Posterior cingulate gyrus (tissue), 11 donors: ENCODE measurements at places on chromosomes 4 and X.

DNA sequence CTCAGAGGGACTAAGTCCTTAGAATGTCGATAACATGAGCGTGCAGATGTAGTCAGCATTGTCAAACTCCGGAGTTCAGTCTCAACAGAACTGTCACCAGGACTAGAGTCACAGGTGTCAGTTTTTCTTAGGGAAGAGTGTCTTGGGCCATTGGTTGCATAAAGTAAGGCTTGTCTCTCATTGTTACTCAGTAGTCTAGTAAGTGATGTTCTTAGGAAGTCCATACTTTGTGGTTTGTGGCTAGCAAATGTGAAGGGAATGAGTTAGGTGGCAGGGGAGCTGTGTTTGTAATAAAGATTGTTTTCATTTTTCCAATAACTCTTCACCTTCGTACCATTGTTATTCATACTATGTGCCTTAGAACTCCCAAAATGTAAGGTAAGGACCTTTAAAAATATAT, 119.6 kb downstream of the AFF2 start:
- DNase-seq: no peak

DNA sequence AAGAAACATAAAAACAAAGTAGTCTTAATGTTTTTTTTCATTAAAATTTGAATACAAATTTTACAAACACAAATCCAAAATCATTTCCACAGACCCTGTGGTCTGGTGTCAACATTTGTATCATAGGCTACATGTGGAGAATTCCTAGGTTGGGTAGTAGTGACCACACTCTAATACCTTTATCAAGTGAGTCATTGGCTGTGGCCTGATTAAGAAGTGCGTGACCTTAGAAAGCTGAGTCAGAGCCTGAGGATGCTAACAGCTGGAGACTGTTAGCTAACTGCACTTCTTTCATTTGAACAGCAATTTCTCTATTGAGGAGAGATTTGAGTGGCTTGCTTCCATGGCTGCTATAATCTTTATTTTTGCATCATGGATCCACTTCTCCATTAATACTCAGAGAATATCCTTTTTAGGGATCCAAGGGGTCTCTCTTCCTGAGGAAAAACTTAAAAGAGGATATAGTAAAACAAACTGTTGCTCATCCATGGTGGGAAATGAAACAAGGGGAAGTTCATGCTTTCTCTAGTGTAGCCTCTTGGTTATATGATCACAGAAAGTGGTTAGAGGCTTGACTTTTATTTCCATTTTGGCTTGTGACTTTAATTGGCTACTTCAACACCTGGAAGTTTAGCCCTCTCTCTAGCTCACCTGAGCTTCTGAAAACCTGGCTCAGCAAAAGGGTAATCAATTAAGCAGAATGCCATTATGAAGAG, 335.8 kb downstream of the PABPC4L start:
- no peak for DNase-seq

- no peak for DNase-seq
Measured at GRCh38 chr4:151163855-151164254, 64.4 kb downstream of the RPS3A start.

- DNase-seq: no peak
Measured at GRCh38 chrX:23626651-23627050, 40.6 kb upstream of the PRDX4 start.

- peak; percentile 55 for DNase-seq
Measured at GRCh38 chr4:41887821-41888686, 47.2 kb upstream of the TMEM33 start.

GRCh38 chrX:28229217-28229616, 248.0 kb upstream of the DCAF8L1 start:
- DNase-seq: no peak

GRCh38 chr4:19752599-19752998, 499.1 kb upstream of the SLIT2 start:
- no peak for DNase-seq

DNA sequence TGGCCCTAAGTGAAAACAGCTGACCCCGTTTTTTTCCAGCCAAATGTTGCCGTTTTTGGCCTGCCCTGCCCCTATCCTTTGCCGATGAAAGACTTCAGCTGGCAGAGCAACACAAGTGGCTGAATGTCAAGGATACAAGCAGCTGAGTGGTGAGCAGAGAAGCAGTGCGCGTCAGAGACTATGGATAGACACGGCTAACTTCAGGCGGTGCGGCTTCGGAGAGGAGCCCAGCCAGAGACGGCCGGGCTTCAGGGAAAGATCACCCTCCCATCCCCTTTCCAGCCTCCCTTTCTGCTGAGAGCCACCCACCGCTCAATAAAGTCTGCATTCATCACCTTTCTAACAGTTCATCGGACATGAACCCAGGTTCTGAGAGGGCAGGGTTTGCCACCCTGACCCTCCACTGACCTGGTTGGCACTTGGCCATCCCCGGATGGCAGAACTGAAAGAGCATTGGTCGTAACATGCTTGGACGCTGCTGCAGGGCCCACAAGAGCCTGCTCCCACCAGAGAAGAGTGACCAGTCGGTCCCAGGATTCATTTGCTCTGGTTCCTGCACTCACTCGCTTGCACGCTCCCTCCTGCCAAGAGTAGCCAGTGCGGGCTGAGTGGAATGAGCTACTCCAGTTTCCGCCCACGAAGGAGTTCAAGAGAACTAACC, 125.8 kb downstream of the PPEF1 start:
- DNase-seq: no peak

DNA sequence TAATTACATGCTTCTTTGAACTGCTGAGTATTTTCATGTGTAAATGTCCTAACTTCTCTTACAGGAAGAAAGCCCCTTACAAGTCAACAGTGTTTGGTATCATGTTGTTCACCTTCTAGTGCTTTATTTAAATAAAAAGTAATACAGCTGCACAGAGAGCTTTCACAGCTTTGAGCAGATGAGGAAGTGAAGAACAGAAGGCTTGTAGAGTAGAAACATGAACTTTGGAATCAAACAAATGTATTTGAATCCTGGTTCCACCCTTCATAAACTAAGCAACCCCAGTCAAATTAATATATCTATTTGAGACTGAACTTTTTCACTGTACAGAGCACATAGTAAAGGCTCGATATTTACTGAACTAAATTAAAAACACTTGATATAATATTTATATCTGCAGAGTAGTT, 120.5 kb downstream of the CAMK2D start:
- no peak for DNase-seq

- DNase-seq: no peak
Measured at GRCh38 chrX:39262641-39263040, 461.4 kb downstream of the MID1IP1 start.

GRCh38 chrX:8919801-8920200, 114.1 kb downstream of the FAM9B start:
- no peak for DNase-seq

DNA sequence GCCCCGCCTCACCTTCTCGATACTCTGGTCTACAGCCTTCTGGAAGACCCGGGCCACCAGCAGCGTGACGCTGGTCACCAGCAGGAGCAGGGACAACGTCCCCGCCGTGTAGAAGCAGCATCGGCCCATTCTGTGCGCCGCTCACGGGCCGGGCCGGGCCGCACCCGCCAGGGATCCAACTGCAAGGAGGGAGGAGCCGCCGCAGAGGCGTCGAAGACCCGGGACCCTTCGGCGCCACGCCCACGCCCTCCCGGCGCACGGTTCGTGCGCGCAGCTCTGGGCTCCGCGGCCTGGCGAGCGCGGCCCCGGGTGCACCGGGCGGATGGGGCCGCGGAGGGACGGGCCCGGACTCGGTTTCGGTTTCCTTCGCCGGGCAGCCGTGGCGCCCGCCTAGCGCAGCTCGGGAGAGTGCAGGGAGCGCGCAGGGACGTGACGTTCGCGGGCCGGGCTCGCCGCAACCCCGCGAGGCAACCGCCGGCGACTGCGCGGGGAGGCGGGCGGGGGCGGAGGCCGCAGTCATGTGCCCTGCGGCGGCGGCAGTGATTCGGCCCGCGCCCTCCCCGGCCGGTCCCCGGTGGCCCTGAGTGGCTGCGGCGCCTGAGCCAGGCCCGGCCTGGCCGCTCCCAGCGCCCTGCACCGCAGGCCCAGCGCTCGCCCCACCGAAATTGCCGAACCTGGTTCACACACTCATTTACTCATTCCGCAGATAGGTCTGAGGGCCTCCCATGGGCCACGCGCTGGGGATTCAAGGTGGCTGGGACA, at the start of gene SCARB2:
SCARB2 (minus strand) TSS at position 410 of the 762 bp plus-strand sequence; CDS start at position 129, 281 bp downstream.
- DNase-seq: peak; percentile 98

- no peak for DNase-seq
Measured at GRCh38 chrX:3585719-3586118, 127.7 kb downstream of the PRKX start.
